ENCODE measurements at places on chromosomes 4 and X.
A peak's percentile ranks its signal among the peaks of the same experiment; 100 is the strongest.

DNA sequence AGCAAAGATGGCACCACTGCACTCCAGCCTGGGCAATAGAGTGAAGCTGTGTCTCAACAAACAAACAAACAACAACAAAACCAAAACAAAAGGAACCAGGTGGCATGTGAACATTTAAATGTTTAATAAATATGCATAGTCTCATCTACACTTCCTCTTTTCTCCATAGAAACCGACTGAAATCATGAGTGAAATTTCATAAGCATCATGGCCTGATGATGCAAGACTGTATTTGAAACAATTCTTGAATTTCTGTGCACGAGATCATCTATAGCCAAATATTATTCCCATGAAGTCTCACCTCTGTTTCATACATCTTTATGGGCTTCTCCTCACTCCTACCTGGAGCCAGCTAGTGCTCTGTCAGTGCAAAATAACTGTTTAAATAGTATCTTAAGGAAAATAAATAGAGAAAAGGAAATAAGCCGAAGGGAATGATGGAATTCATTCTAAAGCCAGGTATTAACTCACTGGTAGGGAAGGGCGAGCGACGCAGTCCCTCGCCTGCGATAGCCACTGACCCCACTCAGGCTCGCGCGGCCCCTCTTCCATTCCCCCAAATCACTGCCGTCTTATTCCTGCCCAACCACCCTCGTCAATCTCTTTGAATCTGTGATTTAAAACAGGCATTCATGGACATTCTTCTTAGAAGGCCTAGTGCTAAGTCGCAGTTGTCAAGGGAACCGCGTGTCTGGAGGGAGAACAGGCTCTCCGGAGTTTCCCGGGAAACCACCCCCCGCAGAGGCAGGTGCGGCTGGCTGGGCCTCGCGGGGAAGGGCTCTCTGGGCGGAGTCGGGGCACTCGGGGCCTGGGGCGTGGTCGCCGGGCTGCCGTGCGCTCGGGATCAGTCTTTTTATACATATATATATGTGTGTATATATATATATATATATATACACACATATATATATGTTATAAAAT is 52.4 kb upstream of the TRIM2 start:
- DNase-seq: peak; percentile 63

- no peak for DNase-seq
These were observed 7.8 kb upstream of the FAM149A start for GRCh38 chr4:186096681-186097165.

GRCh38 chr4:1417522-1418390 is 11.5 kb upstream of the NKX1-1 start:
- no peak for DNase-seq

DNA sequence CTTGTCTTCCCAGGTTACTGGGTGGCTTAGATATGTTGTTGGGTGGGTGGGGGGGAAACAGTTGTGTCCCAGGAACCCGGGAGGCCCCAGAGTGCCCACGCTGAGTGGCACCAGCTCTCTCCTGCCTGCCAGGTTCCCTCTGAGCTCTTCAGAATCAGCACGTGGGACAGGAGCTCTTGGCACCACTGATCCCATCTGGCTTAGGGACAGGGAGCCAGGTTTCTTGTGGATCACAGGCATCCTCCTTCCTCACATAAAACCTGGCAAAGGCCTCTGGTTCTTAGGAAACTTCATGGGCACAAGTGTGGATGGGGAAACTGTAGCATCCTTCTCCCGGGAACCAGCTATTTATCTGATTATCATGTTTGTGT is 3.4 kb downstream of the GPR78 start:
- no peak for DNase-seq

- DNase-seq: no peak
These were observed 109.9 kb downstream of the RAPGEF2 start for GRCh38 chr4:159212675-159213293.

DNA sequence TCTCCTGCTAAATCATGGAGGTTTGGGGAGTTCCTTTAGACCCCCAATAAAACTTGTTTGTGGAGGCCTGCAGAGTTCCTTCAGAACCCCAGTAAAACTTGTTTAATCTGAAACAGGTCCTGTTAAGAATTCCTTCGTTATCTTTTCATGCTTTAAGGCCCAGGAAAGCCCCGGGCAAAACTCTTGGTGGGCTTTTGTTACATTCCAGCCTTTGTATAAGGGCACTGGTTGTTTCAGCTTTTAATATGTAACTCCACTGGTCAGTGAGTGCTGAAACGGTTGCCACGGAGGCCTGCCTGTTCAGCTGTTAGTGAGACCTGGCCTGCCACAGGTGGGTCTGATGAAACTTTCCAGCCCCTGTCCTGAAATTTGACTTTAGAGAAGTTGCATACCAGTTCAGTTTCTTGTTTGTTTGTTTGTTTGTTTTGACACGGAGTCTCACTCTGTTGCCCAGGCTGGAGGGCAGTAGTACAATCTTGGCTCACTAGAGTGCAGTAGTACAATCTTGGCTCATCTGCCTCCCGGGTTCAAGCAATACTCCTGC is 12.4 kb upstream of the DHRSX start:
- no peak for DNase-seq

DNA sequence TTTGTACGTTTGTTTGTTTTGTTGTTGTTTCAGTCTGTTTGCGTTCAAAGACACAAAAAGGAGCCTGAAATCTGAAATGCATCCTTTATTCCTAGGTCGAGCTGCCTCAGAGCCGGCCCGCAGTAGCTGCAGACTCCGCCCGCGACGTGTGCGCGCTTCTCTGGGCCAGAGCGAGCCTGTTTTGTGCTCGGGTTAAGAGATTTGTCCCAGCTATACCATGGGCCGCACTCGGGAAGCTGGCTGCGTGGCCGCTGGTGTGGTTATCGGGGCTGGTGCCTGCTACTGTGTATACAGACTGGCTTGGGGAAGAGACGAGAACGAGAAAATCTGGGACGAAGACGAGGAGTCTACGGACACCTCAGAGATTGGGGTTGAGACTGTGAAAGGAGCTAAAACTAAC is 2.4 kb downstream of the ARMCX1 start:
- DNase-seq: no peak

DNA sequence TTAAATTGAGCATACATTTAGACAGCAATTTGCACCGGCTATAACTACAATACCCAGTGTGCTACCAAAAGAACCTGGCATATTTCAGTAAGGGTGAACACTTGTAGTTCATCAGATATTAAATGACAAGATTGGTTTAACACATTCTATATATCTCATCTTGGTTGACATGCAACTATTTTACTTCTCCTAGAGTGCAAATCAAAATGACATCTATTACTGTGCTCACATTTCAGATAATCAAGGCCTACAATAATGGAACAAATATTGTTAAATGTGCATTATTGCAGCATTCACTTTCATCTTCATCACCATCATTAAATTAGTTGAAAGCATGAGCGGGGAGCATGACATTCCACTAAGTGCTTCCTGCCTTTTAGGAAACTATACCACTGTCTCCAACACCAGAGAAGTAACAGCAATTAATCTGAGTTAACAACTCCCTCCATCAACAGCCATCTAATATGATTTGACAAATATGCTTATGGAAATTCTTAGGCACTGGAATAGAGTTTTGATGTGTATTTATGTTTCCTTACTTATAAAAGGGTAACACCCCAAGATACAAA is 209.8 kb upstream of the SLIT2 start:
- DNase-seq: no peak

- DNase-seq: no peak
These were observed 204.7 kb downstream of the CBR4 start for GRCh38 chr4:168805341-168805740.

- DNase-seq: no peak
These were observed 890.4 kb downstream of the SH3BGRL start for GRCh38 chrX:82092307-82092706.

Data from right kidney (tissue), 9 donors.